ENCODE measurements at places on chromosomes 1 and 21. TPM values are rescaled to one million over a fixed set of nuclear protein-coding genes. Genes with fewer than 3 reads are reported as not detected.
A peak's percentile ranks its signal among the peaks of the same experiment; 100 is the strongest.

- H3K4me3 ChIP-seq, result no peak overlapping the region
- H3K27me3 ChIP-seq, result no peaks in the 10 kb centered on the region
- H3K36me3 ChIP-seq, result no peaks in the 10 kb centered on the region
- no peak overlapping the region for H3K27ac ChIP-seq
- DNase-seq, result no peak
- H3K4me1 ChIP-seq, result no peaks in the 10 kb centered on the region
Measured at GRCh38 chr1:184945029-184945428, 29.3 kb downstream of the NIBAN1 start.

GRCh38 chr1:2495546-2495945, 19.5 kb downstream of the PLCH2 start:
- H3K4me3 ChIP-seq, result no peak overlapping the region
- H3K36me3 ChIP-seq, result peaks cover 82% of the 10 kb centered on the region
- peaks cover 23% of the 10 kb centered on the region for H3K4me1 ChIP-seq
- H3K27me3 ChIP-seq, result no peaks in the 10 kb centered on the region
- no peak for DNase-seq
- no peak overlapping the region for H3K27ac ChIP-seq

GRCh38 chr1:81660286-81660685, 140.4 kb upstream of the ADGRL2 start:
- no peaks in the 10 kb centered on the region for H3K4me1 ChIP-seq
- H3K27me3 ChIP-seq, result no peaks in the 10 kb centered on the region
- no peak overlapping the region for H3K27ac ChIP-seq
- no peak for DNase-seq
- no peaks in the 10 kb centered on the region for H3K36me3 ChIP-seq
- no peak overlapping the region for H3K4me3 ChIP-seq

- H3K4me3 ChIP-seq, result no peak overlapping the region
- H3K4me1 ChIP-seq, result no peaks in the 10 kb centered on the region
- no peak overlapping the region for H3K27ac ChIP-seq
- DNase-seq, result no peak
Measured at GRCh38 chr1:206800411-206800810, 28.1 kb upstream of the IL10 start.

GRCh38 chr1:62593825-62594394, 3.4 kb upstream of the ANGPTL3 start:
- no peaks in the 10 kb centered on the region for H3K27me3 ChIP-seq
- no peak for DNase-seq
- no peaks in the 10 kb centered on the region for H3K4me1 ChIP-seq
- H3K27ac ChIP-seq, result no peak overlapping the region
- no peaks in the 10 kb centered on the region for H3K36me3 ChIP-seq

- no peak for DNase-seq
- no peaks in the 10 kb centered on the region for H3K36me3 ChIP-seq
- H3K4me3 ChIP-seq, result no peak overlapping the region
- H3K27me3 ChIP-seq, result no peaks in the 10 kb centered on the region
- H3K27ac ChIP-seq, result no peak overlapping the region
Measured at GRCh38 chr1:239493811-239494414, 107.5 kb downstream of the CHRM3 start.

- no peaks in the 10 kb centered on the region for H3K27me3 ChIP-seq
- no peak overlapping the region for H3K4me3 ChIP-seq
- no peaks in the 10 kb centered on the region for H3K4me1 ChIP-seq
- no peaks in the 10 kb centered on the region for H3K36me3 ChIP-seq
- no peak overlapping the region for H3K27ac ChIP-seq
Measured at GRCh38 chr1:85179522-85179921, 21.3 kb downstream of the SYDE2 start.

GRCh38 chr1:76862447-76862846, 4.8 kb upstream of the ST6GALNAC5 start:
- H3K27me3 ChIP-seq, result peaks cover 18% of the 10 kb centered on the region
- H3K4me1 ChIP-seq, result peaks cover 4% of the 10 kb centered on the region
- H3K36me3 ChIP-seq, result no peaks in the 10 kb centered on the region
- H3K27ac ChIP-seq, result no peak overlapping the region

DNA sequence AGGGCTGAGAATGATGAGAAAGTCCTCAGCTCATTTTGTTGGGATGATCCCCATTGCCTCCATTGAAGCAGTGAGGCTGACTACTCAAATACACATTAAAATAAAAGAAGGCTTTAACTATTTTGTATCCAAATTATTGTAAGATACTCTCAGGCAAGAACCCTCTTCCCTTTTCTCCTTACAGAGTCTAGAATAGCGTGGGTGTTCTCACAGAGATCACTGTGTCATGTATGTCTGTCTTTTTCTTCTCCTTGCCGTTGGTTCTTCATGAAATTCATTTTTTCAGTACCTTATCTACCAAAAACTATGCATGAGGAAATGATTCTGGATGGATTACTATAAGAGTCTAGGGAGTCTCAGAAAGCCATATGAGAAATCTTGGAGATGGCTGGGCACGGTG, 30.1 kb downstream of the SORT1 start:
- no peak overlapping the region for H3K27ac ChIP-seq
- peaks cover 3% of the 10 kb centered on the region for H3K4me1 ChIP-seq
- H3K27me3 ChIP-seq, result no peaks in the 10 kb centered on the region
- no peak overlapping the region for H3K4me3 ChIP-seq
- no peak for DNase-seq

DNA sequence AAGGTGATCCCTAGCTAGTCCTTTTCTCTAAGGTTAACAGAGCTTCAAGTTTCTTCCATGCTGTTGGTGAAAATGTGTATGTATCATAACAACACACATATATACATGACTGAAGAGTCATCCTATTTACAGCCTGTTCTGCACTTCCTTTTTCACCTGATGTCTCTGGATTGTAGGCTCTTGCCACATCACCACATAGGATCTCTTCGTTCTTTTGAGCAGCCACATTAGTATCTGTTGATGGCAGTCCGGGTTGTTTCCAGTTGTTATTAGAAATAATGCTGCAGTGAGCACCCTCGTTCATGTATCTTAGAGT, 19.7 kb downstream of the MRPL37 start:
- H3K36me3 ChIP-seq, result peaks cover 76% of the 10 kb centered on the region
- H3K4me1 ChIP-seq, result peaks cover 20% of the 10 kb centered on the region

DNA sequence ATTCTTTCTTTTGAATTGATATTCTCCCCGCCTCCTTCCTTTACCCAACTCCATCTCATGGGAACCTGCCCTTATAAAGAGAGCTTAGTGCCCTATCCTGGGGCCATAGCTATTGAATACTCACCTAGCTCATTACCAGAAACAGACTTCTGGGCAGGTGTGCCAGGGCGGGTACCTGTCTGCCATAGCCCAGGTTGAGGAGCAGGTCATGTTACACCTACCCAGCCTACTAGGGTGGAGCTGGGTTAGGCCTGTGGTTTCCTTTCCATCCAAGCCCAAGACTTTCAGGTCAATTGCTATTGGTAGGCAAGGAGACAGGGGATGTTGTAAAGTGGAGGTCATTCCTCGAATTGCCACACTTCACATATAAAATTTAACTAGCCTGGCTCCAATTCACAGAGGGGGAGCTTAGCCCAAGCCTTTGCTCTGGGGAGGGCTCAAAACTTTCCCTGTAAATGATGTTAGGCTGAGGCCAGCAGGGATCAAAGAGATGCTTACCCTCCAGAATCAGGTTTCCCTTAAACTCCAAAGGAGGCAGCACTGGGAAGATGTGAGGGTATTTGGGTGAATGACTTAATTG, 87.1 kb upstream of the IPO9 start:
- H3K27ac ChIP-seq, result no peak overlapping the region
- H3K36me3 ChIP-seq, result peaks cover 6% of the 10 kb centered on the region
- no peak for DNase-seq
- H3K4me1 ChIP-seq, result peaks cover 57% of the 10 kb centered on the region
- no peak overlapping the region for H3K4me3 ChIP-seq
- no peaks in the 10 kb centered on the region for H3K27me3 ChIP-seq

GRCh38 chr1:166865926-166866325, 10.1 kb downstream of the TADA1 start:
- DNase-seq, result no peak
- H3K27ac ChIP-seq, result no peak overlapping the region
- no peaks in the 10 kb centered on the region for H3K4me1 ChIP-seq
- H3K27me3 ChIP-seq, result no peaks in the 10 kb centered on the region
- no peak overlapping the region for H3K4me3 ChIP-seq

- H3K4me1 ChIP-seq, result no peaks in the 10 kb centered on the region
- H3K27ac ChIP-seq, result no peak overlapping the region
- no peak overlapping the region for H3K4me3 ChIP-seq
- H3K27me3 ChIP-seq, result no peaks in the 10 kb centered on the region
Measured at GRCh38 chr1:103058391-103058790, 49.9 kb downstream of the COL11A1 start.

GRCh38 chr1:42927920-42928505, 30.7 kb downstream of the SLC2A1 start:
- peaks cover 23% of the 10 kb centered on the region for H3K4me1 ChIP-seq
- no peak overlapping the region for H3K27ac ChIP-seq
- no peaks in the 10 kb centered on the region for H3K27me3 ChIP-seq
- peaks cover 59% of the 10 kb centered on the region for H3K36me3 ChIP-seq

- H3K27ac ChIP-seq, result no peak overlapping the region
- H3K4me1 ChIP-seq, result no peaks in the 10 kb centered on the region
- no peaks in the 10 kb centered on the region for H3K27me3 ChIP-seq
- no peak for DNase-seq
- no peaks in the 10 kb centered on the region for H3K36me3 ChIP-seq
- no peak overlapping the region for H3K4me3 ChIP-seq
Measured at GRCh38 chr1:44895919-44896734, 53.1 kb upstream of the PTCH2 start.

GRCh38 chr1:201693890-201694607, 134.9 kb upstream of the IPO9 start:
- no peak overlapping the region for H3K4me3 ChIP-seq
- H3K36me3 ChIP-seq, result peaks cover 2% of the 10 kb centered on the region
- DNase-seq, result no peak
- H3K27ac ChIP-seq, result peak overlapping the region; percentile 75
- no peaks in the 10 kb centered on the region for H3K27me3 ChIP-seq
- H3K4me1 ChIP-seq, result peaks cover 70% of the 10 kb centered on the region

DNA sequence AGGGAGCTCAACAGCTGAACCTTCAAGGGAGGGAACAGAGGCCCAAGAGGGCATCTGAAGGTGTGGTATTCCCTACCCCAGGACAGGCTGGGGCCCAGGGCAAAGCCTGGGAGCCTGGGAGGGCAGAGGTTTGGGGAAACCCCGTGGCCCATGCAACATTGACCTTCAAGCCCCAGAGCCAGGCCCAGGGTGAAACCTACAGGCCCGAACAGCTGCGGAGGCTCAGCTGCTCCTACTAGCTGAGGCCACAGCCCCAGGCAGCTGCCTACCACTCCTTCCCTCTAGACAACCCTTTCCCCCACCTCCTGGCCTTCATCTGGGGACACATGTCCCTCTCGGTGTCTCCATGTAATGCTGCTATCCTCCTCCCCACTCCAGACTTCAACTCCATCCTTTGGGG, 3.2 kb downstream of the LAD1 start:
- no peak overlapping the region for H3K27ac ChIP-seq
- H3K4me3 ChIP-seq, result no peak overlapping the region
- H3K36me3 ChIP-seq, result no peaks in the 10 kb centered on the region
- DNase-seq, result no peak

DNA sequence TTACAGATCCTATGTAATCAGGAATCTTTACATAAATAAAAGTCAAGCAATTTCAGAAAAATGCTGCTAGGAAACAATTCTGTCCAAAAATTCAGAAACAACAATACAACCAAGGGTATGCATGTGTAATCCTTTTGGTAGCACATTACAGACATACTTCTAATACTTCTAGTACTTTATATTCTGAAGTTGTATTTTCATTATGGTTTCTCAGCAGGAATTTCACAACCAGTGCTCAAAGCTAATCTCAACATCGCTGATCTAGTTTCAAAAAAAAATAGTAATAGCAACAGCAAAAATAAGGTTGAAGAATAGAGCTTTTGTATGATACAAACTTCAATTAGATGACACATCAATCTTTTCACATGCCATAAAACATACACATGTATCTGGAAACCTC, 545.2 kb downstream of the LTN1 start:
- no peaks in the 10 kb centered on the region for H3K36me3 ChIP-seq
- no peaks in the 10 kb centered on the region for H3K27me3 ChIP-seq
- H3K4me1 ChIP-seq, result no peaks in the 10 kb centered on the region
- no peak overlapping the region for H3K4me3 ChIP-seq

DNA sequence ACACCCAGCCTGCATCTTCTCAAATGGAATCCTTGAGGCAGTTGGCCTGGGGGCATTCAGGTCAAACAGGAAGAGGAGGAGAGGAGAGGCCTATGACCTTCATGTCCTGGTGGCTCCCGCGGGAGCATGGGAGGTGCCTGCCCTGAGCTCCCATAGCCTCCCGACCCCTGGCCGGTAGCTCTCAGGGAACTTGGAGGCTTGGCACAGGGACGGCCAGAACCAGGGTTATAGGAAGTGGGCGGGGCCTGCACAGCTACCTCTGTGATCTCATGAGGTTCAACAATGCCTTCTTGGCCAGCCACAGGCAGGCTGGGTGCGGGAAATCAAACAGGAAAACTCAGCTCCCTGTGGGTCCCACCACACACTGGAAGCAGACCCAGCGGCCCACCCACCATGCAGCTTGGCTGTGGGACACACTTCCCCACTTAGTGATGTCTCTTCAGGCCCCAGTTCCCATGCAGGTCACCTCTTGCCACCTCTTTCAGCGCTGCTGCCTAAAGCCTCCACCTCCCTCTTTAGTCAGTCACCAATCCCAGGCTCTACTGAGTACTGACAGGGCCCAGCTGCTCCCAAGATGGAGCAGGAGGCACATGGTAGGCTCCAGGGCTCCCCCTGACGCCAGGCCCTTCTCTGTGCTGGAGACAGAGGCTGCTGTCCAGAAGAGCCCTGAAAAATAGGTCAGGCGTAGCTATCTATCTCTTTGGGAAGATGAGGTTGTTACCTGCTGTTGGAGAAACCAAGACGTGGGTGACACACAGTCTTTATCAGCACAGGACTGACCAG, at the start of gene SLFNL1:
TSS of gene SLFNL1 (minus strand) at position 200 of the 783 bp plus-strand sequence. CDS start 1,065 bp downstream, outside the sequence.
- H3K27ac ChIP-seq, result no peak within 1 kb of the TSS
- DNase-seq, result no peak
- H3K36me3 ChIP-seq, result peaks cover 68% of the 10 kb centered on the region
- H3K4me3 ChIP-seq, result no peak within 1 kb of the TSS

DNA sequence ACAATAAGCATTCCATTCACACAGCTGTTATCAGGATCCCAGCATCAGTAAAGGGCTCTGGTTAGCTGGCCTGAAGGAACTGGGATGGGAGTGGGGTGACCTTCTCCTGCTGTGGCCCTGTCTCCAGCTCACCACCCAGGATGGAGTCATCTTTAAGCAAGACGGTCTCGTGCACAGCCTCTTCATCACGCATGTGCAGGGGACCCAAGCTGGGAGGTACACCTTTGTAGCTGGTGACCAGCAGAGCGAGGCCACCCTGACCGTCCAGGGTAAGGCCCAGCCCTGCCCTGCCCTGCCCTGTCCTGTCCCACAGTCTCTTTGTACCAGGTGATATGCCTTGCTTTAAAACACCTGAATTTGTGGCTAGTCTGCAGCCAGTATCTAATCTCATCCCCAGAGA, 24.3 kb downstream of the IGFN1 start:
- H3K36me3 ChIP-seq, result no peaks in the 10 kb centered on the region
- no peak for DNase-seq
- H3K27me3 ChIP-seq, result no peaks in the 10 kb centered on the region
- no peak overlapping the region for H3K4me3 ChIP-seq
- peaks cover 5% of the 10 kb centered on the region for H3K4me1 ChIP-seq

GRCh38 chr21:35682904-35683549, 377.3 kb downstream of the SETD4 start:
- H3K4me1 ChIP-seq, result no peaks in the 10 kb centered on the region
- no peak overlapping the region for H3K27ac ChIP-seq
- H3K27me3 ChIP-seq, result no peaks in the 10 kb centered on the region
- DNase-seq, result no peak
- H3K36me3 ChIP-seq, result no peaks in the 10 kb centered on the region

SPSB1 gene
- 10.6 TPM for total RNA-seq

GCSAML gene
- 0.11 TPM for total RNA-seq

SELL gene
- total RNA-seq, result 5.1 TPM

RBBP4 gene
- total RNA-seq, result 164 TPM

KDF1 gene
- total RNA-seq, result not detected

DFFA gene
- 37.2 TPM for total RNA-seq

MNDA gene
- total RNA-seq, result 4.4 TPM

VHLL gene
- total RNA-seq, result not detected

DMBX1 gene
- total RNA-seq, result 0.10 TPM

GREM2 gene
- total RNA-seq, result 7.9 TPM
